SW 1271 (cell line): ENCODE measurements at places on chromosomes 7 and 10.

DNA sequence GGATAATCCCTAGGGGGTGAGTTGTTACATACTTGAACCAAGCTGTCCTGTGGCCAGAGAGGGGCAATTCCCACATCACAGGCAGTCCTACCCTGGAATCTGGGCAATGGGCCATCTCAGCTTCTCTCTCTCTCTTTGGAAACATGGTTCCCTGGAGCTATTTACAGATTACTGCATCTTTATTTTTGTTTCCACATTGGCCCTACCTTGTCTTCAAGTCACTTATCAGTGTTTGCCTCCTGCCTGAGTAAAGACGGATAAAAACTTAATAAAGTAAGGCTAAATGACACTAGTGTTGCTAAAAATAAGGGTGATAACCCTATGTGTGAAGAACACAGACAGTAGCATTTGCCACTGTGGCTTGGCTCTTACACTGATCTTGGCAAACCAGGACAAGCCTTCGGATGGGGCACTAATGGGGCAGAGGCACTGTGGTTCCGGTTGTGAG, 228.2 kb downstream of the GFRA1 start:
- no peak for DNase-seq

DNA sequence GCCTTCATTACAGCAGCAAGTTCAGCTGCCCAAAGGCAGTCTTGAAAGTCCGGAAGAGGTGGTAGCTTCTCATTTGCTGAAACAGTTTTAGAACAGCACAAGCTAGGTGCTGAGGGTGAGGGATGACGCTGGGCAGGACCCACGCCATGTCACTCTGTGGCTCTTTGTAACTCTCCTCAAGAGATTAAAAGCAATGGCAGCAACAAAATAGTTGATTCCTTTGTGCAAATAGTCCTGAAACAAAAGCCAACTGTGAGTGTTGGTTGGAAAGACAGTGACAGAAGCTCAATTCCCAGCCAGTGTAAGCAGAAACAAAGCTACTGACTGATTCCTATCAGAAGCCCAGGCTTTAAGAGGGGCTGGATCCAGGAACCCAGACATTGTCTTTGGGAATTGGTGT, 47.6 kb upstream of the AQP1 start:
- DNase-seq, result no peak

- DNase-seq, result no peak
These were observed 41.8 kb upstream of the WNT16 start for GRCh38 chr7:121286742-121287734.

GRCh38 chr7:12757443-12757842, 70.0 kb downstream of the ARL4A start:
- DNase-seq, result no peak

DNA sequence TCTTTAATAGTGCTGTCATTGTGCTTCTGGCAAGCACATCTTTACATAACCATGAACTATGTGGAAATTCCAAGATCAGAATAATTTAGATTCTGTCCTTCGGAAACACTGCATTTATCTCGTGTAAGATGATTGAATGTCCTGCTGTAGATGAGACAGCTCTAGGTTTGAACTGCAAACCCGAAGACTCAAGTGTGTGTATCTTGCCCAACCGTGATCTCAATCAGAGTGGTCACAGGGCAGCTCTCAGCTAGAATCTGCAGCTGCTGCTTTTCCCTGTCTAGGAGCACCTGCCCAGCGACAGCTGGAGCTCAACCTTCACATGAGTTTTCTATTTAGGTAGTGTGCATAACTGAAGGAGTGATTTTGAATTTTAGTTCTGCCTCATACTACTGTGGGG, 17.5 kb upstream of the KIF20B start:
- DNase-seq, result no peak

DNA sequence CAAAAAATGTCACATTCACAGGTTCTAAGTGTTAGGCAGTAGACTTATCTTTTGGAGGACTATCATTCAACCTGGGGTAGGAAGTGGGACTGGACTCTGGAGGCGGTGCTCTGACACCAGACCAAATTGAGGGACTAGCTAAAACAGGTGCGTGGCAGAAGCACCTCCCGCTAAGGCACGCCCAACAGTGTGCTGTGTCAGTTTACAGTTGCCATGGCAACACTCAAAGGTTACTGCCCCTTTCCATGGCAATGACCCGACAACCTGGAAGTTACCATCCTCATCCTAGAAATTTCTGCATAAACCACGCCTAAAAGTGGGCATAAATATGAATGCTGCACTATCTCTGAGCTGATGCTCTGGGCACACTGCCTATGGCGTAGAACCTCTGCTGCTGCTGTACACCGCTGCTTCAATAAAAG, 14.0 kb upstream of the BLNK start:
- no peak for DNase-seq

GRCh38 chr10:71769279-71769823, 4.0 kb downstream of the VSIR start:
- DNase-seq, result no peak

DNA sequence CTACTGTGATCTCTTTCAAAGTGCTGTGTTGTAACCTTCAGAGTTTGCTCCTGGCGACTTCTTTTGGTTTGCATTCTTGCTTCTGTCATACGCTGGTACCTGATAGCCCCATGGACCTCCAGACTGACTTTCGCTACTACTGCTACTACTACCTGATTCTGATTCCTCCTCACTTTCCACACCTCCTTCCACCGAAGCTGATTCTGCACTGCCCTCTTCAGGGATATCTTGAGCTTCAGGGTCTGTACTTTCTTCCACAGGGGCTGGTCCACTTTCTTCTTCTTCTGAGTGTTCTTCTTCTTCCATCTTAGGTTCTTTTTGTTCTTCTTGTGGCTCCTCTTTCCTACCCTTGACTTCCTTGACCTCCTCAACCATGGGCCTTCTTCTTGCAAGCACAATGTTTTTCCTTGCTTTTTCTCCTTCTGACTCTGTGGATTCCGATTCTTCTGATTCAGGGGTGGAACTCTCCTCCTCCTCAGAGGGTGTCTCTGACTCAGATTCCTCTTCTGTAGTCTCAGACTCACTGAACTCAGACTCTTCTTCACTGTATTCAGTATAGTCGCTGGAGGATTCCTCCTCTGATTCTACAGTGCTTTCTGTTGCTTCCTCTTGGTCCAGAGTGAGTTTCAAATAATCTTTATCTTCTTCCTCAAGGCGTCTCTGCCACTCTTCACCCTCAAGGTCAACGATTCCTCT, 992.2 kb downstream of the PCDH15 start:
- DNase-seq, result no peak

- no peak for DNase-seq
These were observed 34.0 kb downstream of the GNA12 start for GRCh38 chr7:2809903-2810625.

GRCh38 chr7:16697507-16698199, 51.7 kb downstream of the BZW2 start:
- DNase-seq, result no peak

DNA sequence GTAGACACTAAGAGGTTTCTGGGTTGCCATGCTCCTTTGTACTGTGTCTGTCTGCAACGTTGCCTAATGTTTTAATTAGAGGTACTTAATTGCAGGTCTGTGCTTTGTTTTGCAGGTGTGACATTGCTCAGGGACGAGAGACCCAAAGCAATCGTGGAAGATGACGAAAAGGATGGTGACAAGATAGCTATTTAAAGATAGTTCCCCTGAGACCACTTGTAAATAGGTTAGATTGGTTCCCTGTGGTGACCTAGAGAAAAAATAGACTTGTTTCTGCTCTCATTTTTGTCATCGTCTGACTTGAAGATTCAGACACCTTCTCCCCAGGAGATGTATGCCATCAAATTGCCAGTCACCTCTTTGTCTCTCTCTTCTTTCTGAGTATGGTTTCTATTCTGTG, 20.1 kb downstream of the PPP1R17 start:
- no peak for DNase-seq

GRCh38 chr10:78849115-78849514, 219.7 kb upstream of the ZMIZ1 start:
- DNase-seq, result no peak

- no peak for DNase-seq
These were observed 22.8 kb upstream of the FOXL3 start for GRCh38 chr7:266851-267840.

GRCh38 chr7:24152877-24153472, 131.0 kb upstream of the NPY start:
- no peak for DNase-seq

DNA sequence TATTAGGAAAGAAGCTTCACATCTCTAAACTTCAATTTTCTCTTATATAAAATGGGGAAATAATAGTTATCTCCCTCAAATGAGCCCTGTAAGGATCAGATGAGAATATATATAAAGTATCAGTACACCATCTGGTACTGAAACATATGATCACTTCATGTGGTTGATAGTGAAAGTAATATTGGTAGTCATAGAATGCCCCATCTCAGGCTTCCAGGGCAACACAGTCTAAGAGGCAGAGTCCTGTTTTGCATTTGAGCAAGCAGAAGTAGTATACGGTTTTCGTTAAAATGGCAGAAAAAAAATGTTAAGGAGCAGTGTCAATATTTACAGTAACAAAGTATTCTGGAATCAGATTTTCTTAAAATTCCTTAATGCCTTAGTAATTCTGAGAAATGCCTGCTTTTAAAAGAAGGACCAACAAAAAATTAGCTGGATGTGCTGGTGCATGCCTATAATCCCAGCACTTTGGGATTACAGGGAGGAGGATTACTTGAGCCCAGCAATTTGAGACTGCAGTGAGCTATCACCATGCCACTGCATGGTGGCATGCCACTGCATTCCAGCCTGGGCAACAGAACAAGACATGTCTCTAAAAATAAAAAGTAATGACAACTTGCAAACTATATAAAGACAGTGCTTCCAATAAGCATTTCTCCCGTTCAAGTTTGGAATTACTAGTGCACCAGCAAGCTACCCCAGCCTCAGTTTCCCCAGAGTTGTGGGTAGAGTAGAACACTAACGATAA, 19.8 kb downstream of the KBTBD2 start:
- no peak for DNase-seq

DNA sequence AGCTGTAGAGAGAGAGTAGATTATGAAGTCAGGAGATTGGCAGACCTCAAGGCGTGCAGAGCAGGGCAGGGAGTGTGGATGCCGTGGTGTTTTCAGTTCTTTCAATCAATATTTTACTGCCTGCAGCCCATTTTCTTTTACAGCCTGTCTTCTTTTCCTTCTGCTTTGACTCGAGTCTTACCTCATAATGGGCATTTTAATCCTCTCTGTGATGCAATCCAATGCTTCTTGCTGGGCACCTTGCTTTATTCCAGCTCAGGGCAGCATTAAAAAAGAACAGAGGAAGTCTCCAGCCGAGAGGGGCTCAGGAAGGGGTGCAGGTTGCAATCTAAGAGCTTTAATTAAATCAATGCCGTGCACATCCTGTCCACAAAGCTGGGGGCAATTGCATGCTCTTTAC, 839.0 kb downstream of the LRMDA start:
- no peak for DNase-seq

DNA sequence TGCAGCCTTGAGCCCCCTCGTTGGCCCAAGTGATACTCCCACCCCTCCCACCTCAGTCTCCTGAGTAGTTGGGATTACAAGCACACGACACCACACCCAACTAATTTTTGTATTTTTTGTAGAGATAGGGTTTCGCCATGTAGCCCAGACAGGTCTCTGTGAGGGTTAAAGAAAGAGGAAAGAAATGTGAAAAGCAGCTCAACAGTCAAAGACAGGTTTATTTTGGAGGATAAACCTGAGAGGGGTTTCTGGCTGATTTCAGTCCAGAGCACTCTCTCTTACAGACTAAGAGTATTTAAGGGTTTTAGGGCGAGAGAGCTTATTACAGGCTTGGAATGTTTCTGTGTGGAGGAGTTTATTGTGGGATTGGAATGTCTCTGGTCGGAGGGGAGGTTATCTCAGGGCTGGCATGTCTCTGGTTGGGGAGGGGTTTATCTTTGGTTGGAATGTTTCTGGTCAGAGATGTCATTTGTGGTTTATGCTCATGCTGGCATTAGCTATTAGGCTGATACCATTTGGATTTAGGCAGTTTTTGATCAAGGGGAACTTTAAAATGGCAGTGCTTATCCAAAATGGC, 26.1 kb upstream of the SNX10 start:
- DNase-seq, result no peak

DNA sequence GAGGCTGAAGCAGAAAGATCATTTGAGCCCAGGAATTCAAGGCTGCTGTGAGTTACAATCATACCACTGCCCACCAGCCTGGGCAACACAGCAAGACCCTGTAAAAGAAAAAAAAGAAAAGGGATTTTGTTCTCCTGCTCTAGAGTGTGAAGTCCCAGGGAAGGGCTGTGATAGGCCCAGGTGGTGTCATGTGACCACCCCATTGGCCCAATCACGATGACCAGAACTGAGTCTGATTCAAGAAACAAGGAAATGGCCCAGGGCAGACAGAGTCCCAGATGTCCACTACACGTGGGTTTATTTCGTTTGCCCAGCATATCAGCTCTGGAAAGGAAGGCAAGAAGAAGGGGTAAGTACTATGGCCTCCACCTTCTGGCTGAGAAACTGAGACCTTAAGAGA, 81.3 kb upstream of the CUX1 start:
- no peak for DNase-seq

- no peak for DNase-seq
These were observed 47.8 kb downstream of the HERPUD2 start for GRCh38 chr7:35647171-35647574.

DNA sequence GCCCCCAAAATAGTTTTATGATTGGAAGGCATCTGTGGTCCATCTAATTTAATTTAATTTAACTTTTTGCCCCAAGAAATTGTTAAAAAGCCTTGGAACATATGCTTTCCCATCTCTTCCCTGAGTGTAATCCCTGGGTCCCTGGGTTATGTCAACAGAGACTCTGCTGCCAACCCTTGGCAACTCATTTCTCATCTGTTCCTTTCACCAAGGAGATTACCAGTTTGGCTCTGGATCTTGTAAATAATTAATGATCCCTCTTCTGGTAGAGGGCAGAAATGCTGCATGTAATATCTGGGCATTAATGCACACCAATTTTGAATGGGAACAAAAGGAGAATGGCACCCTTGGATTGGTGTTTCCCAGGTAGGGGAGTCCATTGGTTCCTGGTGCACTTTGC, 514.2 kb downstream of the CCSER2 start:
- no peak for DNase-seq

GRCh38 chr10:14039968-14040668, 290.6 kb downstream of the FRMD4A start:
- no peak for DNase-seq

GRCh38 chr10:69290993-69291392, 12.7 kb downstream of the HK1 start:
- no peak for DNase-seq

DNA sequence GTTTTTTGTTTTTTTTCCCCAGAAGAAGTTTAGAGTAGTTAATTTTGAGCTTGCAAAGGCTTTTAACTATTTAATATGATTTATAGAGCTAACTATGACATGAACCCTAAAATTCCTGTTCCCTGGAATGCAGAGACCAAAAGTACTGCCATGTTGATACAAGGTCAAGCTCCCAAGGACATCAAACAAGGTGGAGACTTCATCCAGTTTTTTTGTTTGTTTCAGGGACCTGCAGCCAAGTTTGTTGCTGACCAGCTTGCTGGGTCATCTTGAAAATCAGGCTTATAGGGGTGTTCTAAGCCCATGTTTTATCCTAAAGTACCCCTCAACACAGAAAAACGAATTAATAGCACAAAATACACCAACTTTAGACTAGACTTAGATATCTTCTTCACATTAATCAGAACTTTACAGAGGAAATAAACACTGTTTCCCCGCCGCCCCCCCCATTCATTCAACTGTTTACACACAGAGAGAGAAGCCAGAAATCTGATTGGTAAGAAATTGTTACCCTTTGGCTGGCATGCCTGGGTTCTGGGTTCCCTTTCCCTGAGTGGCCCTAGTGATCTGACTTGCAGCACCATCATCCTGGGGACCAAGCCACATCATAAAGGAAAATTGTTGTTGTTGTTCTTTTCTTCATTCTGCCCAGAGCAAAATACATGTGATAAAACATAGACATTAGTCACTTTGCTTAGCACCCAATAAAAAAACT, 860.5 kb downstream of the CCSER2 start:
- no peak for DNase-seq
